ENCODE measurements at places on chromosomes 16 and 17.

DNA sequence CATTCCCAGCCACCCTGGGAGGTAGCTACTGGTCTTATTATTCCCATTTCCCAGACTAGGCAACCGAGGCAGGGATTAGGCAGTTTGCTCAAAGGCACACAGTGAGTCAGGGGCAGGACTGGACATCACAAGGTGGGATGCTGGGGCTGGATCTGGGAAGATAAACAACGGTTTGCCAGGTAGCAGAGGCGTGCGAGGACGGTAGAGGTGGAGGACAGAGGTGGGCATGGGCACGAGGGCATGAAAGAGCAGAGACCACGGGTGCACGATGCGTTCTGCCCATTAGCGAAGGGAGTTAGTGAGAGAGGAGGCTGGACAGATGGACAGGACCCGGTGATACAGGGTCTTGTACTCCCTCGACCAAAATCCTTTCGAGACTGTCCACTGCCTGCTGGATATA is 148.0 kb downstream of the SDK2 start:
- DNase-seq: no peak

- DNase-seq: no peak
These were observed 16.7 kb upstream of the LASP1NB start for GRCh38 chr17:38908676-38909181.

GRCh38 chr17:65956814-65957213 is 235.1 kb downstream of the CEP112 start:
- no peak for DNase-seq

GRCh38 chr17:55440391-55440790 is 18.8 kb upstream of the MMD start:
- DNase-seq: no peak

DNA sequence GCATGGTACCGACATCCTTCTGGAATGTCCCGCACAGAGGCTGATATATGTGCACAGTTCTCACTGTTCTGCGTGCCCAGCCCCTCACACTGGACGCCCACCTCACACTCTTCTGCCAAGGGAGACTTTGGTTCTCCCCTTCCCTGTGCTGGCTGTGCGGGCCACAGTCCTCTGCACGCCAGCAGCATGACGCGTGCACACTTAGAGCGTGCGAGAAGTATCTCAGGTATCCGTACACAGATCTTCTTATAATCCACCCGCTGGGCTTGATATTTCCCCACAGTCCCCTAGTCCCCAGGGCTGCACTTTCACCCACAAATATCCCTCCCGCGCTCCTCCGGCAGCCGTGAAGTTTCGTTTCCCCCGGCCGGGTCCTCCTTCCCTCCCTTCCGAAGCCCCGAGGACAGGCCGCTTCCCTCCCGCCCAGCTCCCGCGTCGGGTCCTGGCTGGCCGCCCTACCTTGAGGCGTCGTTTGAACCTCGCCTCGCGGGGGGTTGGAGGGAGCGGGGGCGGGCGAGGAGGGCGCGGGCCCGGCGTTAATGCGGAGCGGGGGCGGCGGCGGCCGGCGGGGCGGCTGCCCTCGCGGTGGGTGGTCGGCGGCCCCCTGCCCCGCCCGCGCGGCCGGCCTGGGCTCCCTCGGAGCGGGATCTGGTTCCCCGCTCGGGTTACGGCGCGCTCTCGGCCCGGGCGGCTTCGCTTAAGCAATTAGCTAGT is 5.0 kb upstream of the FOXF1 start:
- no peak for DNase-seq

DNA sequence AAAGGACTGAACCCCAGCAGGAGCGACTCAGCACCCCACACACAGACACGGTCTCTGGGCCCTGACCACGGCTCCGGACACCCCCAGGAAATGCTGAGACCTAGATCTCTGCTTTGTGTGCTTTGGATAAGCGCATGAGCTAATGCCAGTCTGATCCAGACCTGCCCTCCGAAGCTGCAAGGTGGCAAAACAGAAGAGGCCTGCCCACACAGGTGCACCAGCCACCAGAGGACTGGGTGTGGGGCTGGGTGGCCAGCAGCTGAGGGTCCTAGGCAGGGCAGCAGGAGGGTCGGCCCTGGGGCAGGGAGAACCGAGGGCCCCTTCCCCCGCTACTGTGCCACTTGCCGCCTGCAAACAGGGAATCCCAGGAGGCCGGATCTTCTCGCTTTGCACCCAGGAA is 30.7 kb upstream of the EIF1 start:
- no peak for DNase-seq

GRCh38 chr17:77496831-77497577 is 356.2 kb downstream of the SEC14L1 start:
- no peak for DNase-seq

GRCh38 chr17:47862621-47863440 is 11.9 kb upstream of the SP6 start:
- DNase-seq: no peak

GRCh38 chr17:48841395-48841831 is 10.6 kb downstream of the CALCOCO2 start:
- no peak for DNase-seq

GRCh38 chr17:50544516-50544915 is 2.5 kb upstream of the SPATA20 start:
- DNase-seq: no peak

GRCh38 chr17:57655553-57655952 is 89.5 kb downstream of the CCDC182 start:
- no peak for DNase-seq

DNA sequence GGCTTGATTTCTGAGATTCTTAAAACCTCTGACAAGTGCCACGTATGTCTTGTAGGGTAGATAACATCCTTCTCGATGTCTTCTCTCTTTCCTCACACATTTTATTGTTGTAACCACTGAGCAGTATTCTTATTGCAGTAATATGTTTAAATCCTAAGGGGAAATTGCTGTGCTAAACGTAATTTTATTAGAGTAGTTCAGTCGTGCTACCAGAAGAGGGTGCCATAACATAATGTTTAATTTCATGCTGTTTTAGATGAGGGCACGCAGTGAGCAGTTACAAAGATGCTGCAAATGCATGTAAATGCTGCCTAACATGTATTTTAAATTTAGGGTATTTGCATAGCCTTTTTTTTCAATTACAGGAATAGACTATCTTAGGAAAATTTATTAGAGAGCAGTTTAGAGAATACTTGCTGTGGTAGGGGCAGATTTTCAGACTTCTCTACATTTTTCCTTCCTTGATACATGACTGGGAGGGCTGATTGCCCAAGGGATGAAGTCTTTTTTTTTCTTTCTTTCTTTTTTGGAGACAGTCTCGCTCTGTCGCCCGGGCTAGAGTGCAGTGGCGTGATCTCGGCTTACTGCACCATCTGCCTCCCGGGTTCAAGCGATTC is 51.7 kb downstream of the GAN start:
- DNase-seq: no peak

Data from activated CD4-positive, alpha-beta T cell treated with anti-CD3 and anti-CD28 coated beads, Interleukin-2, amount 50 U/mL, for 1 hour (primary cell).